Aorta (tissue), 5 donors: ENCODE measurements at places on chromosomes 1 and 21. TPM values are rescaled to one million over a fixed set of nuclear protein-coding genes. Genes with fewer than 3 reads are reported as not detected.

DNA sequence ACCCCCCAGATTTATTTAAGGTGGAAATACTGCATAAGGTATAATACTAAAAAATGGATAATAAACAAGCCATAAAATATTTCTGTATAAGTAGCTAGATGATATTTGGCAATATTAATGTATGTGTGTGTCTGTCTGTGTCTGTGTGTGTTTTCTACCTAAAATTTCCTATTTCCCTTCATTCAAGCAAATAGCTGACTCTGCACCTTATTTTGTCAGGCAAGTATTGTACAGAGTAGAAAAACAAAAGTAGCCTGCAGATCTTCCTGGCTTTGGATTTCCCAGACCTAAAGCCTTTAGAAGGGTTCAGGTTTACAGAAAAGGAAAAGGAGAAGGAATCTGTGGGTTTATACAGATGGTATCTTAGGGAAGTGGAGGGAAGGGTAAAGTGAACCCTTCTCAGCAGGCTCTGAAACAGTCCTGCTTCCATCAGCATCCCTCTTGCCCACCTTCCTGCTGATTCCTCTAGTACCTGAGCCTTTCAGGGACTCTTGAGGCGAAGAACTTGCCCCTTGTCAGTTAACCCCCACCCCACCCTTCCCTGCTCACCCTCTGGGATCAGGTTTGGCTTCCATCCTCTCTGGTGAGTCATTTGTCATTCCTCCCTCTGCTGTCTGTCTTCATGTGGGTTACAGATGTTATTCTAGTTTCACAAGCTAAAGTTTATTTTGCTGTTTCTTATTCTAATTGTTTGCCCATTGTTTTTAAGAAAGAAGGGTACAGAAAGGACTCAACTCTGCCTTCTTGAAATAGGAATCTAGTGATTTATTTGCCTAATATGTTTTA lies 21.7 kb upstream of the RGS16 start:
- H3K4me1 ChIP-seq = no peaks in the 10 kb centered on the region
- no peak overlapping the region for H3K4me3 ChIP-seq
- H3K27ac ChIP-seq = no peak overlapping the region
- DNase-seq = no peak
- no peaks in the 10 kb centered on the region for H3K27me3 ChIP-seq

GRCh38 chr1:229199261-229200243 lies 71.4 kb upstream of the RAB4A start:
- no peaks in the 10 kb centered on the region for H3K27me3 ChIP-seq
- H3K4me3 ChIP-seq = no peak overlapping the region
- no peaks in the 10 kb centered on the region for H3K36me3 ChIP-seq
- H3K4me1 ChIP-seq = no peaks in the 10 kb centered on the region

GRCh38 chr1:80536461-80536860 lies 1264.3 kb upstream of the ADGRL2 start:
- H3K36me3 ChIP-seq = no peaks in the 10 kb centered on the region
- H3K4me1 ChIP-seq = peaks cover 3% of the 10 kb centered on the region
- no peaks in the 10 kb centered on the region for H3K27me3 ChIP-seq
- DNase-seq = no peak
- no peak overlapping the region for H3K4me3 ChIP-seq

Gene ADAMTS5
- total RNA-seq = 14.5 TPM
